ENCODE measurements at places on chromosomes 12 and 14. TPM values are rescaled to one million over a fixed set of nuclear protein-coding genes. Genes with fewer than 3 reads are reported as not detected.

The RFX4 gene
- total RNA-seq: not detected

The SLC2A14 gene
- total RNA-seq: not detected

The CLBA1 gene
- 9.8 TPM for total RNA-seq

The ASCL1 gene
- not detected for total RNA-seq

The SERPINA5 gene
- not detected for total RNA-seq
